ENCODE measurements at places on chromosomes 11 and 22.

DNA sequence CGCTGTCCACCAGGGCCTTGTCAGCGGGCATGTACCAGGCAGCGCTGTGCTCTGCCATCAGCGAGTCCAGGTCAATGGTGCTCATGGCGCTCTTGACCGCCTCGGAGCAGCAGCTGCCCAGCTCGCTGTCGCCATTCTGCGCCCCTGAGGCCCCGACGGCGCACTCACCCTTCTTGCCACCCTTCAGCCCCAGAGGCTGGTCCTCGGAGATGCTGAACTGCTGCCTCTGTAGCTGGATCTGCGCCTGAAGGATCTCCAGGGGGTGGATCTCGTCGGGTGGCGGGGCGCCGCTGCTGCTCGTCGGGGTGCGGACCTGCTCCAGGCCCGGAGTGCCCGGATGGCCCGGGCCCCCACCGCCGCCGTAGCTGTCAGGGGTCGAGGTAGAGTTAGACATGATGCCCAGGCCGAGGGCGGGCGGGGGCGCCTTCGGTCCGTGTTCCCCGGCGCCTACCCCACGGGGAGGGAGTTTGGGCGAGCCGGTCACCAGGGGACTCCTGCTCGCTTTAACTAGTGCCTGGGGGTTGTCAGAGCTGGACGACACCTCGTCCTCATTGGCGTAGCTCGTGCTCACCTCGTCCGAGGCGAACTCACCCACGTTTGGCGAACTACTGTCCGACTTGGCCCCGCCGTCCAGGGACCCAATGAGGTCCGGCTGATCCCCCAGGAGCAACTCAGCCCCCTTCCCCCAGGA, 4.6 kb downstream of the MN1 start:
- no peak for DNase-seq

DNA sequence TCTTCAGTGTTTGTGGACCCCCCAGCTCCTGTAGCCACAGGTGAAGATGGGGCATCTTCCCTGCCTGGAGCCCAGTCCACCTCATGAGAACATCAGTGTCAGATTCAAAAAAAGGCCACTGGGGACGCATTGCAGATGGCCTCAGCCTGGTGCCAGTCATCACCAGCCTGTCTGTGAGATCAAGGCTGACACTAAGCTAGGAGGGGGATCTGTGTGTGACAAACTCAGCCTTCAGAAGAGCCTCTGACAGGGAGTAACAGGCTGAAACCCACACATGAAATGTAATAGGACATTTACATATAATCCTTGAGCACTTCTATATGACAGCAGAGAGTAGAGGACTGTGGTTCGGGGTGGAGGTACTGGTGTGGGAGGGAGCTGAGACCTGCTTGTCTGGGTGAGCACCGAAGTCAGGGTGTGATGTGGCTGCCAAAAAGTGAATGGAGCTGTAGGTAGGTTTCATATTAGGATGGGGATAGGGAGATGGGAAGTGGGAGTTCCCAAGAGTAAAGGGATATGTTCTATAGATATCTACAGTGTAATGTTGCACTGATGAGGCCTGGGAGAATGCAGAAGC, 20.5 kb upstream of the CCDC134 start:
- DNase-seq = no peak

DNA sequence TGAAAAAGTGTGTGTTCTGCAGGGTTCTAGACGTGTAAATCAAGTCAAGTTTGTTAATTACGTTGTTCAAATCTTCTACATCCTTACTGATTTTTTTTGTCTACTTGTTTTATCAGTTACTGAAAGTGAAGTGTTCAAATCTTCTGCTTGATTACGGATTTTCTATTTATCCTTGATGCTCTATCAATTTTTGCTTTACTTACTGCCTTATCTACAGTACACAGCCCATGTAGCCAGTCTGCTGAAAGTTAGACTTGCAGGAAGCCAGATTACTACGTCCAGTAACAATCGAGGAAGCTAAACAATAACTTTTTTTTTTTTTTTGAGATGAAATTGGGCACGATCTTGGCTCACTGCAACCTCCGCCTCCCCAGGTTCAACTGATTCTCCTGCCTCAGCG, 15.6 kb upstream of the C11orf24 start:
- no peak for DNase-seq

DNA sequence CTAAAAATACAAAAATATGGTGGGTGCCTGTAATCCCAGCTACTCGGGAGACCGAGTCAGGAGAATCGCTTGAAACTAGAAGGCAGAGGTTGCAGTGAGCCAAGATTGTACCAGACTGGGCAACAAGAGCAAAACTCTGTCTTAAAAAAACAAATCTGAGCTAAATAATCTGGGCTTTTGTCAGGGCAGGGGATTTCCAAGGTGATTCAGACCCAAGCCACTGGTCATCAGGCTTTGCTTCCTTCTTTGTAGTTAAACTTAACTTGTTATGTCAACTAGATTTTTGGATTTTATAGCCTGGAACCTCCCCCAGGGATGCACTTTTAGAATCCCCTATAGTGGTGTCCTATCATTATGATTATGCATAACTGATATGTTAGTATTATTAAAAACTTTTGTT, 27.0 kb upstream of the SLC22A8 start:
- no peak for DNase-seq

- DNase-seq = no peak
Measured at GRCh38 chr11:36750349-36750748, 152.3 kb upstream of the RAG2 start.

- peak; percentile 97 for DNase-seq
Measured at GRCh38 chr11:106399076-106399511, 321.6 kb downstream of the AASDHPPT start.

DNA sequence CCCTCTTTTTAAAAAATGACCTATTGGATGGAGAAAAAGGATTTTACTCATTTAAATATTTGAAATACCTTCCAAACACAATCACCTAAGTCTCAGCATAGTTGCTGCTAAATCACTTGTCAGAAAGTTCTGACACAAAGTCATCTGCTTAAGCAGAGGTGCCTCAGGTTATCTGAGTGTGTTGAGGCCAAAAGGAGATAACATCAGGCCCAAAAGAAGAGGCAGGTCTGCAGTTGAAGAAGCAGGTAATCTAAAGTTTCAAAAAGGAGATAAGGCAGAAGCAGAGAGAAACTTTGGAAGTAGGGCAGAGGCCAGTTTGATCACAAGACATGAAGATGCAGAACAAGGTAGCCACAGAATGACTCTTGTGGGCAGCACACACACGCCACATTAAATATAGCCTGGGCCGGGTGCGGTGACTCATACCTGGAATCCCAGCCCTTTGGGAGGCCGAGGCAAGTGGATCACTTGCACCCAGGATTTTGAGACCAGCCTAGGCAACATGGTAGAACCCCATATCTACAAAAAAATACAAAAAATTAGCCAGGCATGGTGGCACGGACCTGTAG, 175.7 kb upstream of the API5 start:
- no peak for DNase-seq

DNA sequence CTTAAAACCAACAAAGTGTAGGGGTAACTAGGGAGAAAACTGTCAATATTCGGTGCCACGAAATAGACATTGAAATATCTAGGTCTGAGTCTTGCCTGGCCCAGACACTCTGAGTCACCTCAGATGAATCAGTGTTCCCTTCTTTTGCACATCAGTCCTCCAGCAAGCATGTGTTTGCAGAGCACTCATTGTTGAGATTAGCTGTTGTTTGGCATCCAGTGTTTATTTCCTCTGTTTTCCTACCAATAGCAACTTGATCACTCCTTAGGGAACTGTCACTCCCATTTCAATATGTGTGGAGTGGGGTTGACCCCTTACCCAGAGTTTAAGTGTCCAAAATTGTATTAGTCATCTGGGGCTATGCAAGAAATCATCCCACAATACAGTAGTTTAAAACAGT, 4.7 kb upstream of the ASCC2 start:
- peak; percentile 69 for DNase-seq

GRCh38 chr22:37292641-37293040, 10.3 kb downstream of the CYTH4 start:
- no peak for DNase-seq

DNA sequence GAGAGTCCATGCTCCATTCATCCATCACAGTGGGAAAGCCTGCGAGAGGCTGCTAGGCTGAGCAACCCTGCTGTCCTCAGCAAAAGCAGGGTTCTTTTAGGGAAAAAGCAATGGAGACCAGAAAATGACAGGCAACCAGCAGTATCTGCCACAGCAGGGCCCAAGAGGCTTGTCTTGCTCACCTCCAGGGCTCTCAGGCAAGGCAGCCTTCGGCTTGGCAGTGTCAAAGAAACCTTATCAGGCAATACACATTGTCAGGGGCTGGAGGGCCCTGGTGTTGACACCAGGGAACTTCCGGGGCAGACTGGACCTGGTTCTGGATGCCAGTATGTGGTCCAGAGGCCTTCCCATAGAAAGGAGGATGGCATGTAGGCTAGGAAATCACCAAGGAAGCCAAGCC, 10.2 kb upstream of the TLCD5 start:
- DNase-seq = no peak

DNA sequence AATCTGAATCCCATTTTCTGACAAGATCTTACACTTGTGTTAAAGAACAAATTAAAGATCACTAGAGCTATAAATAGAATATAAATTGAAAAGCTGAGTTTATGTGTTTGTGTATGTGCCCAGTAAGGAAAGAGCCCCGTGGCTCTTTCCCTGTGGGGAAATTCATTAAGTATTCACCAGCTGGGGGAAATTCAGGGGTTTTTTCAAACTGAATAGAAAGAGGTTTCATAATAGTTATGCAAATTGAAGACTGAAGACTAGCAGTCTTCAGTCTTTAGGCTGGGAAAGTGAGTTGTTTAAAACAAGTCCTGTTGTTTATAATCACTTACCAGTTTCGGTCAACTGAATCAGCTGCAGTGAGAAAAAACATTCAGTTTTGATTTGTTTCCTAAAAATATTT, 11.3 kb upstream of the MS4A7 start:
- no peak for DNase-seq

- DNase-seq = no peak
Measured at GRCh38 chr22:19241593-19241906, 50.0 kb downstream of the CLTCL1 start.

DNA sequence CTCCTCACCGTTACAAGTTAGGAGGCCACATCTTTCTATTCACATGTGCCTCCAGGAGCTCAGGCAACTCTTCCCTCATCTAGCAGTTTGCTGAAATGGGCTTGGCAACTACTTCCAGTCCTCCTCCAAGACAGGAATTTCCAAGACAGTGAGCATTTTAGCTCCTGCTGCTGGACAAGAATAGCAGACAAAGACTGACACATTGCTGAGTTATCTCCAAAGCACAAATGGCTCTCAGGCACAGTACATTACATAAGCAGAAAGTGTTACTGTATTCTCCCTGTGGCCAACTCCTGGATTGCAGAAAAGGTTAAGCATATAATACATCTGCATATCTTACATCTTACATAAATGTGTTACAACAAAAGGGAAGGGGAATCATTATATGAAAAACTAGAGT, 83.2 kb upstream of the POU2AF2 start:
- DNase-seq = no peak

GRCh38 chr11:1129143-1129610, 28.6 kb upstream of the MUC5AC start:
- DNase-seq = no peak

DNA sequence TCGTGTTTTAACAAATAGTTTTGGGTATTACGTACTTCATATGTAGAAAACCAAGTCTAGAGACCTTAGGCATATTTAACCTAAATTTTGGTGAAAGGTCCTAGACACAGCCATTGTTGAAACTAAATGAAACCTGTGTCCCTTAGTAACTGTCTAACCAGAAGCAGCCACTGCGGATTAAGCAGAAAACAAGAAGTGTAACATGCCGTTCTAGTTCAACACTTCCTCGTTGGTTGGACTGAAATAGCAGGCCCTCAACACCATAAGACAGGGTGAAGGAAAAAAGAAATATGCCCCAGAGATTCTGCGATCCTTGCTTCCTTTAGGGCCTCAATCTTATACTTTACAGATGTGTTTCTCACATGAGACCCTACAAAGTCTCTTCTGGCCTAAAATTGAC, 2.0 kb downstream of the NAA40 start:
- no peak for DNase-seq

DNA sequence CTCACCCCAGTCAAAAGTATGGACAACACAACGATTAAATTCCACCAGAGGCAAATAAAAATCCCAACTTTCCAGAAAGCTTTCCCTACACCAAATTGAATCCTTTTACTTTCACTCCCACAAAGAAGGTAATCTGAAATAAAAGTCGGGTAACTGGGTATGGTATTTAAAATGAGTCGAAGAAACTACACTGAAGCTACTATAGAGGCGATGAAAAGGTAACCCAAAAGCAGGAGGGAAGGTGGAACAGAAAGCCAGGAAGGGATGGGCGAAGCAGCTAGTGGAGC, 1.1 kb downstream of the PICALM start:
- DNase-seq = no peak

- DNase-seq = no peak
Measured at GRCh38 chr11:23536907-23537306, 676.6 kb upstream of the CCDC179 start.

Data from epithelial cell of proximal tubule (primary cell).